ENCODE measurements at places on chromosomes 12 and 14.

DNA sequence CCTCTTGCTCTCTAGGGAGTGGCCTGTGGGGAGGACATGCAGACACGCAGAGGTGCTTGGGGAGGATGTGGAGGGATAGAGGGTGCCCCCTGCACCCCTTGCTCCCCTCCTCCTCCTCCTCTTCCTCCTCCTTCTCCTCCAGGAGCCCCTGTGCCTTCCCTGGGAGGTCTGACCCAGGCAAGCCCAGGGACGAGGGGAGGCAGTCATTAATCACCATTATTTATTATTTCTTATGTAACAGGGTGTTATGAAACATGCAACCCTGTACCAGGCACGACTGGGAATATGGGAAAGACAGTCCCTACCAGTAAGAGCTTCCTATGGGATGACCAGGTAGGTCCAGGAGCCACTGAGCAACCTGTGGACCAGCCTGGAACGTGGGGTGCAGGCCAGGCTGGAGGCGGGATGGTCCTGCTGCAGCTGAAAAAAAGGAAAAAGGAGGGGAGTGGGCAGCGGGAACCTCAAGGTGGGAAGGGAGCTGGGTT lies 22.5 kb upstream of the PGF start:
- no peak for DNase-seq

DNA sequence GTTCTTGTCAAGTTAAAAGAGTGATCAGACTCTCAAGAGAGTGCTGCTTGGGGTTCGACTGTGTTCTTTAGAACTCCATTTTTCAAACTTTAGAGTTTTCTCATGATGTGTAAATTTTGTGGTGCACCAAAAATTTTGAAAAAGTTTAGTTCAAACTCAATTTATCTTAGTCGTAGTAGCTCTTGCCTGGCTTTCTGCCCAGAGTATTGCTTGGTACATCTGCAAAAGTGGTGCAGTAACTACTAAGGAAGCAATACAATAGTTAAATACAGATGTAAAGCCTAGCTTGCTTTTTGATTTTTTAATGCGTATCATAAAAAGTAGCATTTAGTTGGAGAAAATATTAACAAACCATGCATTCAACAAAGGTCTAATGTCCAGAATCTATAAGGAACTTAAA lies 9.5 kb upstream of the CCDC91 start:
- DNase-seq: no peak

GRCh38 chr14:61726778-61727658 lies 31.7 kb downstream of the HIF1A start:
- no peak for DNase-seq

DNA sequence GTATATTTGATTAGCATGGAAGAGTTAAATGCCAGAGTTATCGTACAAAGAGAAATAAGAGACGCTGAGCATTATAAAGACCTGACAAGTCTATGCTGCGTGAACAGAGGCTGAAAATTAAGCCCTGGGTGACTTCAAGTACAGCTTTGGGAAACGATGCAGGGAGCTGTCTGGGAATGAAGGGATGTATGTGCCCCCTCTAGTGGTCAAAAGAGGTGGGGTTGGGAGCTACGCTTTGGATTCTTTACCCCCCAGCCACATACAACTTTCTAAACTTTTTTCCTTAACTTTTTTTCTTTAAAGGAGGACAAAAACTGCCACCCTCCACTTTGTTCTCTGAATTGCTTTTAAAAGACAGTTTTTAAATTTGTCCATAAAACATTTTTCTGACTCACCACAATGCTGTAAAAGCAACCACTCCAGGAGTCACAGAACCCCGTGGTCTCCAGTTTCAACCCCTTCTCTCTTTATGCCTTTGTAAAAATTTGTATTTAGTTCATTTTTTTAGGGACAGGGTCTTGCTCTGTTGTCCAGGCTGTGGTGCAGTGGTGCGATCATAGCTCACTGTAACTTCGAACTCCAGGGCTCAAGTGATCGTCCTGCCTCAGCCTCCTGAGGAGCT lies 59.4 kb downstream of the ZNF664 start:
- no peak for DNase-seq

DNA sequence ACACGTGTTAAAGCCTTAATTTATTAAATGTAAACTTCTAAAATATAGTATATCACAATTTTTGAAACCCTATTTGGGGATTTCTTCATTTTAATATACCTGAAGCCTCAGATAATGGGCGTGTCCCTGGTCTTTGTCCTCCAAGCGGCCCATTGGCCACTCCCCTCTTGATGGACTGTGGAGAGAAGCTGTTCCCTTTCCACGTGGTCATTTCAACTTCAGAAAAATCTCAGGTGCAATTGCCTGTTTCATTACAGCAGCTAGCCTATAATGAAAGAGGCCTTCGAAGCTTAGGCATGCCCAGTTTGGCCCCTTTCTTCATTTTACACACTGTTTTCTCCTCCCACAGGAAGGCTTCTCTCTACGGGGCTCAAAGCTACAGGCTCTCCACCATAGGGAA lies 131.4 kb upstream of the ARHGAP5 start:
- DNase-seq: no peak

DNA sequence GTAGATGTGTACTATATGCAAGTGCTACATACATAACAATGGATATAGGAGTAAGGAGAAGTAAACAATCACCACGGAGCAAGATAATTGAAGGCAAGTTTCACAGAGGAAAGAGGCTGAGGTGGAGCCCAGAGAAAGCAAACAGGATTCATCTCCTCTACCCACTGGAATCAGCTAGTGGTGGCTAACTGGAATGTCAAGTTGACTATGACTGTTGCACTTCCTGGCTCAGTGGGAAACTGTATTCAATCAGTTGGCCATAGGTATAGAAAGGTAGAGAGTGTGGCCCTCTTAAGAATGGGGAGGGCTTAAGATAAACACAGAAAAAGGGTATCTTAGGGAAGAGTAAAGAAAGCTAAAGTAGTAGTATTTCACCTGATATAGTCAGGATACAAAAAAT lies 62.4 kb downstream of the MAP4K5 start:
- DNase-seq: no peak

DNA sequence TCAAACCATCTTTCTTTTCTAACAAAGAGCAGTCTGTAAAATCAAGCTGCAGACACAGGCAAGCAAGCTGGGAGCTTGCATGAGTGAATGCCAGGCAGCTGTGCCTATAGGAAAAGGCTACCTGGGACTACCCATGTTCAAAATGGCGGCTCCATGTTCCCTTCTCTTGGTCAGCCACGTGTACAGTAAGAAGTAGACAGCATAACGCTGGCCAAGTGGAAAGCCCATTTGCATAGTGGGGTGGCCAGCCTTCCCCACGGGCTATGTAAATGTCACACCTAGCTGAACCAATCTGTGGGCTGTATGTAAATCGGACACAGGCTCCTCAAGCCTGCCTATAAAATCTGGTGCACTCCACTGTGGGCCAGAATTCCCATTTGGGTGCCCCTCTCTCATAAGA lies 117.1 kb downstream of the SYT10 start:
- DNase-seq: no peak

DNA sequence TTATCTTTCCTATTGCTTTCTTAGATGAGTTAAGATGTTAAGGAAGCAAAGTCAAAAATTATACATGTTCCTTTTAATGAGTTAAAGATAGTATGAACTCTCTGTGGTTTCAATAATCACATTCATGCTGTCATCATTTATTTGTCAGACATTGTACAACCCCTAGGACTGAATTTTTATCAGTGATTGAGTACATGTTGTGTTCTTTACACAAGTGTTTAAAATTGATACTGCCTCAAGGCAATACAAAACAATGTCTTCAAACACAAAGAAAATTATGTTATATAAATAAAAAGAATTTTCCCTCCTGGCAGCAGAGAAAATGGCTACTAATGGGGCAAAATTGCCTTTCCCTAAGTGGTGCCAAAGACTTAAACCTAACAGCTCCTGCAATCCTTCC lies 34.6 kb upstream of the KCNJ8 start:
- DNase-seq: no peak

GRCh38 chr12:66191547-66192126 lies 2.6 kb downstream of the IRAK3 start:
- no peak for DNase-seq

- no peak for DNase-seq
Observed at GRCh38 chr14:52053044-52053443, 15.8 kb downstream of the NID2 start.

GRCh38 chr14:98170575-98170974 lies 1101.4 kb downstream of the BCL11B start:
- DNase-seq: no peak

DNA sequence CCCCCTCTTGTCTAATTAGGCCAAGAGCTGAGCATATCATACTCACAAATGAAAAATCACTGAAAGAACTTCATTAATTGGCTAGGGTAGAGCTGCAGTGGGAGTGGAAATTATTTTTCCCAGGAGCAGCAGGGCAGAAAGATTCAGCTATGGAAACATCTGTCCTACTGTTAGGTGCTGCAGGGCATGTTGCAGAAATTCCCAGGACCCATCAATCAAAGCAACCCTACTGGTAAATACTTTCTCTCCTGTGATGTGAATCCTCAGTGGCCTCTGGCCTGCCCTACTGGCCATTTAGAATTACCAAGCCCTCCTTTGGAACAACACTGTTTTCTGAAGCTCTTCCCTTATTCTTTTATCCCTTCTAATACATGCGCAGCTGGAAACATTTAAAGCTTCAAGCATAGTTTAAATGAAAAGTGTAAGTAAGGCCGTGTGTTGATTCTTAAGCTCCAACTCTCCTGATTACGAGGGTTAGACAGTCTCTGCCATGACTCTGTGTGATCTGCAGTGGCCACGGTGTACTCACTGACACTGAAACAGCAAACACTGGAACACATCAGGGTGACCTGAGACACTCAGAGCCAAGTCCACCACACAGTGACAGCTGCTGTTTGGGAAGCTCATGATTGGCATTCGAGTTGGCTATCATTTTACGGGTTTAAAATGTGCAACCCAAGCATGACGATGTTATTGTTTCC lies 62.6 kb upstream of the TMCC3 start:
- DNase-seq: no peak

DNA sequence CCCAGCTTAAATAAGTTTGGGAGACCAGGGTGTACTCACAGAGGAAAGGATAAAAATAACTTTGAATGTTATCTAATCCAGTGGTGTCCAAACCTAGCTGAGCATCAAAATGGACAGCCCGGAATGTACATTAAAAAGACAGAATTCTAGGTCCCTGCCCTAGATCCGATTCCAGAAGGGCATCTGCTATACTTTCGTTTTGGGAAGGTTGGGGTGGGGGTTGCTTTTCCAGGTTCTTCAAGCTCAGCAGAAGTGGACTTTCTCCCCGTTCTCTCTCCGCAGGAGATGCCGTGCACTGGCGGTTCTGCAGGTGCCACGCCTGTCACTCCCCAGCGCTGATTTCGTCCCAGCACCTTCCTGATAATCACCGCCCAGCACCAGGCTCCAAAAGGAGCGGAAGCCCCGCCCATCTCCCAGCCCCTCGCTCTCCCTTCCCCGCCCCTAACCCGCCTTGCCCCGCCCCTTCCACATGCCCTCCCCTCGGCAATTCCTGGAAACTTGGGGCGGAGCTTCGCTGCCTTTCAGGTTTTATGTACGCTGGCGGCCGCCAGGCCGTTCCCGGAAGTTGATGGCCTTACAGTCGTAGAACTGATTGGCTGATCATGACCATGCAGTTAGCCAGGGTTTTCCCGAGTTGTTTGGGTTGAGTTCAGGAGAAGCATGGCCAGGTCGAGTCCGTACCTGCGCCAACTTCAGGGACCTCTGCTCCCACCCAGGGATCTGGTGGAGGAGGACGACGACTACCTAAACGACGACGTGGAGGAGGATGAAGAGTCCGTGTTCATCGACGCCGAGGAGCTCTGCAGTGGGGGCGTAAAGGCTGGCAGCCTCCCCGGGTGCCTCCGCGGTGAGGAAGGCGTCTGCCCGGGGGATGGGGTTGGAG lies at the start of gene HELB:
Gene HELB, plus strand, starts transcription at position 550 of the 883 bp plus-strand sequence. Its CDS starts 111 bp downstream, at position 661.
- DNase-seq: peak; percentile 96

DNA sequence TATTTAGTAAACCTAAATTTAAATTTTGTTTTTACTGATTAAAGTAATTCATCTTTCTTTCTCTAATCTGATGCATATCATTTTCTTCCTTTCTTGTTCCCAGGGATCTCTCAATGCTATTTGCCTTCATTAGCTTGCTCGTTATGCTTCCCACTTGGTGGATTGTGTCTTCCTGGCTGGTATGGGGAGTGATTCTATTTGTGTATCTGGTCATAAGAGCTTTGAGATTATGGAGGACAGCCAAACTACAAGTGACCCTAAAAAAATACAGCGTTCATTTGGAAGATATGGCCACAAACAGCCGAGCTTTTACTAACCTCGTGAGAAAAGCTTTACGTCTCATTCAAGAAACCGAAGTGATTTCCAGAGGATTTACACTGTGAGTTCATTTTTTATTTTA lies 48.6 kb downstream of the VEZT start:
- DNase-seq: no peak

GRCh38 chr12:22100958-22101748 lies 55.1 kb downstream of the CMAS start:
- peak; percentile 30 for DNase-seq

DNA sequence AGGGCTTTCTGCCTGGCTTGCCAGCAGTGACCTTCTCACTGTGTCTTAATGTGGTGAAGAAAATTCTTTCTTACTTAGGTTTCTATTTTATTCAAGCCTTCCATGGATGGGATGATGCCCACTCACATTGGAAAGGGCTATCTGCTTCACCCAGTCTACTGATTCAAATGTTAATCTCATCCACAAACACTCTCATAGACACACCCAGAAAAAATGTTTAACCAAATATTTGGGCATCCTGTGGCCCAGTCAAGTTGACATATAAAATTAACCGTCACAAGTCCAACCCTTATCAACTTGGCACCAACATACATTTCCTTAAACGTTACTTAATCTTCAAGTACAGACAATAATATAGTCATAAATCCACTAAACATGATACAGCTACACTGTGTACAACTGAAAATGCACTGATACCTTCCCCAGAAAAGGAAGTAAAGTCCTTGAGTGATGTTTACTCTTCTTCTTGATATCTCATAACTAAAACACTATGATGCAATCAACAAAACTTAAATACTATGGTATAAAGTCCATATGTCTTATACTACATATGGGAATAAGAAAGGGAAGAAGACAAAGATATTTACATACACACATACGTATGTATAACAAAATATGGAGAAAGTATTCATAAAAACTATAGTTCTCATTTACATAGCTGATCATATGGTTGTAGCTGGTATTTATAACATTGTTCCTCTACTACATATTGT lies 394.7 kb upstream of the NOVA1 start:
- DNase-seq: no peak

GRCh38 chr12:12704593-12705230 lies 8.7 kb upstream of the GPR19 start:
- no peak for DNase-seq

All from stimulated activated CD4-positive, alpha-beta T cell treated with anti-CD3 and anti-CD28 coated beads, Interleukin-15, amount 100 ng/mL, for 48 hours (primary cell).